ENCODE measurements at places on chromosomes 3 and 15.
A peak's percentile ranks its signal among the peaks of the same experiment; 100 is the strongest.

- peak; percentile 48 for DNase-seq
Measured at GRCh38 chr3:29280404-29281093, at the start of gene RBMS3. TSS of gene RBMS3 (plus strand) at chr3:29281071.

DNA sequence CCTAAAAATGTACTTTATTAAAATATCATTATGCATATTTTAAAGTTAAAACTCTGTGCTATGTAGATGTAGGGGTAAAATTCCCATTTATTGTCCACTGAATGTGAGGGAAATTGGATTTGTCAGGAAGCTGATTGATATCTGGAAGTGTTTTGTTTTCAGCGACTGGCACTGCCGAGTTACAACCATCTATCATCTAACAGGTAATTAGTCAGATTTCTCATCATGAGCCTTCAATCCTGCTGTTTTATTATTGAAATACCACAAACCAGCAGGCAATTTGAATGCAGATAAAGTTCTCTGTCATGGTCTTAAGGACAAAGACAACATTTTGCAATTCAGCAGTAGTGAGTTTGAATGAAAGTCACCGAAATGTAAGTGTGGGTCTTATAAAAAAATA is 40.5 kb downstream of the ZIC1 start:
- DNase-seq = no peak

GRCh38 chr15:100189319-100189718 is 152.5 kb downstream of the ADAMTS17 start:
- no peak for DNase-seq

DNA sequence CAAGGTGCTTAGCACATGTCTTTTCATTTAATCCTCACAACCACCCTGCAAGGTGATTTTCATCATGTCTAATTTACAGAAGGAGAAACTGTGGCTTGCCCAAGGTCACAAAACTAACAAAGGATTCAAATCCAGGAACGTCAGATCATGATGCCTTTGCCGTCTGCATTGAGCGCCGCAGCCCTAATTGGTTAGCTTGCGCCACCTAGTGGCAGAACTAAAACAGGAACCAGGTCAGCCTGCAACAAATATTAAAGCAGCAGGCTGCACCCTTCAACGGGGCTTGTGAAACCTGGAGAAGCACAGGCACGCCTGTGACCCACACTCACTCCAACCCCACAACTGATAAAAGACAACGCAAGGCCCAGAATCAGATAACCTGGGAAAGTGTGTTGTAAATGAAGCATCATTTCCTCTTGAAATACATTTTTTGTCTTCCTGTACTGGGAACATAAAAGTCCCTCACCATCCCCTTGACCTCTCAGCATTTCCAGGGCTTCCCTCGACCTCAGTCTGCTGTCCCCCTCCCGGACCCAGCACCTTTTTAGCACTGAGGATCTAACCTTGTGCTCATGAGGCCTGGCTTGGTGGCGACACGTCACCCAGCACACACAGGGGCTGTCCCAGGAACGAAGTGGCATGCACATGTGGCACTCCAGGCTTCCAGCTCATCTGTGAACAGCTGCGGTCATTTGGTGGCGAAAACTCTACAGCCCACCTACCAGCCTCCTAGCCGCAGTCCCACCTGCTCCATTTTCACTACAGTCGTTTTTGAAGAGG is 17.3 kb downstream of the DPH3 start:
- DNase-seq = peak; percentile 80

GRCh38 chr3:127448671-127449070 is 141.9 kb downstream of the TPRA1 start:
- no peak for DNase-seq

GRCh38 chr3:133475245-133476010 is 75.6 kb downstream of the BFSP2 start:
- peak; percentile 95 for DNase-seq

- no peak for DNase-seq
Measured at GRCh38 chr3:188558343-188559071, 404.6 kb downstream of the LPP start.

GRCh38 chr15:39075311-39075710 is 505.6 kb upstream of the THBS1 start:
- DNase-seq = no peak

GRCh38 chr3:171760477-171760876 is 49.8 kb downstream of the PLD1 start:
- no peak for DNase-seq

- no peak for DNase-seq
Measured at GRCh38 chr3:42408156-42408555, 2.3 kb downstream of the LYZL4 start.

DNA sequence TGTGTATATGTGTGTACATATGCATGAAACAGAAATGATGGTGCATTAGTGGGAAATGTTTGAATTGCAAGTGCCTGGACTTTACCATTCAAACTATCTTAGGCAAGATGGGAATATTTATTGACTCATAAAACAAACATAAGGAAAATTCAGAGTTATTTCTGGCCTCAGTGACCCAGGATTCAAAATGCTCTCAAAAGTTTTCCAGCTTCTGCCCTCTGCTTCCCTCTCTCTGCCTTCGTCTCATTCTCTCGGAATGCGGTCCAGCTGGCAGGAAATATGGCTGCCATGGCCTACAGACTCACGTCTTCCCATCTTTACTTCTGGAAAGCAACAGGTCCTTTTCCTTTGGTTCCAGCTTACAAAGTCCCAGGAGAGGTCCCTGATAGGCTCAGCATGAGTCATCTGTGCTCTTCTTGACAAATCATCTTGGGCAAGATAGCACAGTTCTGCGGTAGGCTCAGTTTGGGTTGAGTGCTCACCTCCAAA is 8.7 kb upstream of the ZNF774 start:
- DNase-seq = no peak

DNA sequence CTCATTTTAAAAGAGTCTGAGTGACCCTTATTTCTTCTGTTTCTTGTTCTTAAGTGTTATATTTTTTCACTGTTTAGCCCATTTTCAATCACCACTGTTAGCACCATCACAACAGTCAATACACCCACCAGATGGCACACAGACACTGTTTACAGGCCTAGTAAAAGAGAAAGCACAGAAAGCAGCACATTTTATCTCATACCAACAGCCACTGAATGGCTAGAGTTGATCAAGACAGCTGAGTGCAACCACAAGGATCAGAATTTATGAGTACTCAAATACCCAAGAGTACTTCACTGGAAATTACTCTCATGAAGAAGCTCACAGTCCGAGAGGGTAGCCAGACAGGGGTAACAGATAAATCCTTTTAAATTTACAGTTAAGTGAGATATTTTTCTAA is 127.0 kb downstream of the TFDP2 start:
- DNase-seq = peak; percentile 15

GRCh38 chr3:145842294-145842902 is 318.6 kb downstream of the PLOD2 start:
- DNase-seq = no peak

DNA sequence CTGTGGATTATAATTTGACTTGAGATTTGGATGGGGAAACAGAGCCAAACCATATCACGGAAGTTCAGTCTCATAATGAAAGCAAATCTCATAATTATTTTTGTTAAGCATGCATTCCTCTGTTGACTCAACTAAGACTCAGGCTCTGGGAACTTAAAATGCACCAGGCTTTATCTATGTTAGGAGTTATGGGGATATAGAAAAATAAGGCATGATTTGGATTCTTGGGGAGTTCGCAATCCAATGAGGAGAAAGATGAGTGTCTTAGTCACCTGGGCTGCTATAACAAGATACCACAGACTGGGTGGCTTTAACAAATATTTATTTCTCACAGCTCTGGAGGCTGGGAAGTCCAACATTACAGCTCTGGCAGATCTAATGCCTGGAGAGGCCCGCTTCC is 89.4 kb upstream of the TJP1 start:
- DNase-seq = no peak

DNA sequence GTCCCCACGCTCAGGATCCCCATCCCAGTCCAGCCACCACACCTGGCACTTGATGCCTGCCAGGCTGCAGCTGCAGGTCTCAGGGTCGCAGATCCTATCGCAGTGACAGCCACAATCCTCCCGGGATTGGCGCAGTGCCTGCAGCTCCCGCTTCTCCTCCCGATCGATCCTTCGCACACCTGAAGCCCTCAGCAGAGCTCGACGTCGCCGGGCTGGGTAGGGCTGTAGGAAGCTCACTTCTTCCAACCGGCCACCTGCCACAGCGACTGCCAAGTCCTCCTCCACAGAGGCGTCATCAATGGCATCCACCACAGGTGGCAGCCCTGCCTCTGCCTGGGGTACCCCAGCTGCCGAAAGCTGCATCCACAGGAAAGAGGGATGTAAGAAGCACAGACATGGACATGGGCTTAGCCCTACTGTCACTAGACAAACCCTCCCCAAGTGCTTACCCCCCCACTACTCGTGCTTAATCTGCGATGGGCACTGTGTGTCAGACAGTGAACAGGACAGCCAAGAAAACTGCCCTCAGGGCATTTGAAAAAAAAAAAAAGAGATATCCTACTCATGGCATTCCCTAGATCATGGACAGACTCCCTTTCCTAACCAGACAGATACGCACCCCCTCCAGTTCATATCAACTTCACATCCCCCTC is 9.2 kb downstream of the CSRNP1 start:
- DNase-seq = no peak

GRCh38 chr3:194080913-194081800 is 54.8 kb upstream of the HES1 start:
- no peak for DNase-seq

GRCh38 chr3:45785605-45786150 is 10.7 kb downstream of the SLC6A20 start:
- DNase-seq = no peak

- DNase-seq = no peak
Measured at GRCh38 chr3:194952841-194953241, 267.2 kb downstream of the FAM43A start.
